ENCODE measurements at places on chromosomes 4 and X.

DNA sequence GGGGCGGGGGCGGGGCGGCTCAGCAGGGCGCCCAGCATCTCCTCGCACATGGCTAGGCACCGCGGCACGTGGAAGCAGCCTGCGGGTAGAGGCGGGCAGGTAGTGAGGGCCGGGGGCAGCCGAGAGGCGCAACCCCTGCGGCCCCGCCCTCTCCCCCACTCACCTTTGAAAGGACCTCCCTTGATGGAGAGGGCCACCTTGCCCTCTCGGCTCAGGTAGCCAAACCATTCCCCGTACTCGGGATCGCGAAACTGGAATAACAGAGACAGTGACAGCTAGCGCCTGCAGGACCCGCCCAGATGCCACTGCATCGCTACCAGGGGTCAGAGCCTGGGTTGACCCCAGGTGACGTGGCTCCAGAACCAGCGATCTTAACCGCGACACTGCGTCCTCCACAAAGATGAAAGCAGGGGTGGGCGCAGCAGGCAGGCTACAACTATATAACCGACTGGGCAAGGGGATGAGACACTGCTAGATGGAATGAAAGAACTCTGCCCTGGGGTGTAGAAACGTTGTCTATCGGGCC is 552 bp upstream of the NAA10 start:
- no peak for DNase-seq

- DNase-seq, result no peak
Observed at GRCh38 chr4:186749611-186750281, 26.1 kb upstream of the FAT1 start.

- DNase-seq, result no peak
Observed at GRCh38 chr4:31246856-31247255, 526.7 kb downstream of the PCDH7 start.

- no peak for DNase-seq
Observed at GRCh38 chrX:52078131-52078530, 9.1 kb upstream of the MAGED4B start.

DNA sequence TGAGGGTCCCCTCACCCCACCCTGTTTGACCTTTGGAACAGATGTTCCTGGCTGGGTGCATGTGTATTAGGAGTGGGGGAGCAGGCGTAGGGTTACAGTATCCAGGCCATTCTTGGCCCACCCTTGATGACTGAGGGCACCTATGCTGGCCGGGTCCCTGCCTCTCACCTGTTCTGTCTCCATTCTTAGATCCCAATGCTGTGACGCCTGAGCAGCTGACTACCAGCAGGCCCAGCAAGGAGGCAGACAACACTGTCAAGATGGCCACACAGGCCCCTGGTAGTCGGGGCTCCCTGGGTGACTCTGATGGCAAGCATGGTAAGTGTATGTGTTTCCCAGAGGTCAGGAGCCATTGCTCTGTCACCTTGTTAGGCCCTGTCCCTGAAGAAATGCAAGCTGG is 10.9 kb downstream of the EFNB1 start:
- no peak for DNase-seq

GRCh38 chrX:106698693-106699092 is 27.8 kb upstream of the RNF128 start:
- no peak for DNase-seq

- no peak for DNase-seq
Observed at GRCh38 chrX:9205599-9206223, 171.8 kb upstream of the FAM9B start.

DNA sequence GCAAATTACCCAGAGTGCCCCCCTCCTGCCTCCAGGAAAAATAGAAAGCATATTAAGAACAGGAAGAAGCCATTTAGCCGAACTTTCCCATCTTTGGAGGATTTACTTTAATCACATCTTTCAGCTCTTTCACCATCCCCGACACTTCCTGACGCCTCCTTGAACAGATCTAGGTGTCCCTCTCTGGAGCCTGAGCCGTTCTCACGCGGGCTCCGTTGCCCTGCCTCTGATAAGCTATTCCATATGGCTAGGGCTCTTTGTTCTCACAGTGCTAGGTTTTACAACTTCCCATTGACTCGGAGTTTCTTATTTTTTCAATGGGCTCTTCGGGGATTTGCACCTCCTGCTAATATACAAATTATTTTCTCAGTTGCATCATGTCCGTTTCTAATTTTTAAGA is 82.1 kb upstream of the GPC4 start:
- DNase-seq, result no peak

- DNase-seq, result no peak
Observed at GRCh38 chrX:135327299-135327698, 18.0 kb downstream of the ETDC start.

- no peak for DNase-seq
Observed at GRCh38 chrX:302975-303374, 15.6 kb downstream of the GTPBP6 start.

Data from activated CD4-positive, alpha-beta T cell treated with anti-CD3 and anti-CD28 coated beads, Interleukin-10, Interleukin-2, amounts not matched to agents 100 ng/mL and 50 ng/mL, durations not matched to agents 16 hours and 8 hours (primary cell).